Occipital lobe (tissue), 3 donors: ENCODE measurements at places on chromosomes 12 and 14. TPM values are rescaled to one million over a fixed set of nuclear protein-coding genes. Genes with fewer than 3 reads are reported as not detected.

DNA sequence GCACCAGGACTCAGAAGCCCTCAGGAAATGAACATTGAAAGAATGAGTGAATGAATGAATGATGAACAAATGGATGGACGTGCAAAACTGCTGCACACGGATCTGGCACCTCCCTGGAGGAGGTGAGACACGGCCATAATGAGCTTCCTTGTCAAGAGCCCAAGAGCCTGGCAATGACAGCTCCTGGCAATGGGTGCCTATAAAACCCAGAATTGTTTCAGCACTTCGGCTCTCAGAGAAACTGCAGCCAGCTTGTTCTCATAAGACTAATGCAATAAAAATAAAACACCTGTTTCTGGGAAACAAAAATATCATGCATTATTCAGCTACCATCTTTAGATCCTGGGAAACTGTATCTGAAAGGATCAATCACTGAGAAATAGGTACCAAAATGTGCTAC, 200.5 kb upstream of the SFSWAP start:
- DNase-seq, result no peak

DNA sequence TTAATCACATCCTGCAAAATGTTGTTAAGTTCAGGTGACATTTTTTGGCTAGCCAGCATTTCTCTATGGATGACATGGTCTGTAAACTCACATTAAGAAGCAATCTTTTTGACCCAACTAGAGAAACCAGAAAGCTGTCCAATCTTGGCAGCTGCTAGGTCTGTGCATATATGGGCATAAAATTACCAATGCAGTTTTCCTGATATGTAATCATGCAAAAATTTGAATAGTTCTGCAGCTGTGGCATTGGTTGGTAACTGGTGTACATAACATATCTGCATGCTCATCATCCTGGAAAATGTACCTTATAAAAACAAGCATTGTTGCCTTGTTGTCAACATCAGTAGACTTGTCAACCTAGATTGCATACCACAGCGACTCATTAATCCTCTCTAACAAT, 620.0 kb upstream of the LRFN5 start:
- DNase-seq, result no peak

GRCh38 chr14:70029296-70030132, 150.3 kb downstream of the SMOC1 start:
- no peak for DNase-seq

- DNase-seq, result no peak
Observed at GRCh38 chr12:109881752-109882151, 1.4 kb upstream of the GLTP start.

- no peak for DNase-seq
Observed at GRCh38 chr12:130438711-130439110, 101.0 kb downstream of the PIWIL1 start.

DNA sequence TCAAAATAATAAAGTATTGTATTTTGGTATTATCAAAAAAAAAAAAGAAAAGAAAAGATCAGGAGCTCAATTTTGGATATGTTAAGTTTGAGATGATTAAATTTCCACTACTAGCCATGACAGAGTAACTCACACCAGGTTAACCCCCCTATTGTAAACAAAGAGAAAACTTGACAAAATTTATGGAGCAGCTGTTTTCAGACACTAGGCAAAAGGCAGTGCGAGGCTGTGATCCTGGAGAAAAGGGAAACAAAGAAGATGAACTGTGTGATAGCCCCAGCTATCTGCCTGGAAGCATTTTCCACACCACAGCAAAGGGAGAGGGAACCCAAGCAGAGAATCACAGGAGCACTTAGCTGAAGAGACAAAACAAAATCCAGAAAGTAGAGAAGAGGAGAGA, 145.0 kb downstream of the KIF21A start:
- no peak for DNase-seq

- no peak for DNase-seq
Observed at GRCh38 chr12:40262657-40263056, 37.9 kb downstream of the LRRK2 start.

Gene ZNF705A
- not detected for total RNA-seq

Gene GZMH
- total RNA-seq, result not detected

DNA sequence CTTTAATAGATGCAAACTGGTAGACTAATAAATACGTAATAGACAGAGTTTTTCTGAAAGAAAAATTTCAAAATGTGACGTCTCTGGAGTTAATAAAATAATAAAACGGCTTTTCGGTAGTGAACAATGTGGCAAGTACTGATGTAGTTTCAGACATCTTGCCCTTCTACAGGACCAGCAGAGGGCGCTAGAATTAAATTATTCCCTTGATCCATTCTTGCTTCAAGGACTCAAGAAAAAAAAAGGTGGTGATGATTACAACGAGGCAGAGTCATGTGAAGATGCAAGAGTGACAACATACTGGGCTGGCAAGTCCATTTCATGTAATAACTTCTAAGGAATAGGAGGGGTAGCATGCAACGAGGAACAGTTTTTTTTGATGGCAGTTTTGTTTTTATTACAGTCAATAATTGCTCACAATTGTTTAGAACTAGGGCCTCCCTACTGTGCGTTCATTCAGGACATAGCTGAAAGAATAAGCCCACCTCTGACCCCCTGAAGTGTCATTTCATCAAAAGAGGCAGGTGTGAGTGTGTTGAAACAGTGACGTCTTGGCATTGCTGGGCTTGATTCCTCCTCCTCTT, 101.0 kb upstream of the GZMB start:
- DNase-seq, result peak; percentile 1

GRCh38 chr14:96181186-96182056, 23.2 kb upstream of the BDKRB2 start:
- DNase-seq, result no peak

Gene HOXC10
- total RNA-seq, result not detected

DNA sequence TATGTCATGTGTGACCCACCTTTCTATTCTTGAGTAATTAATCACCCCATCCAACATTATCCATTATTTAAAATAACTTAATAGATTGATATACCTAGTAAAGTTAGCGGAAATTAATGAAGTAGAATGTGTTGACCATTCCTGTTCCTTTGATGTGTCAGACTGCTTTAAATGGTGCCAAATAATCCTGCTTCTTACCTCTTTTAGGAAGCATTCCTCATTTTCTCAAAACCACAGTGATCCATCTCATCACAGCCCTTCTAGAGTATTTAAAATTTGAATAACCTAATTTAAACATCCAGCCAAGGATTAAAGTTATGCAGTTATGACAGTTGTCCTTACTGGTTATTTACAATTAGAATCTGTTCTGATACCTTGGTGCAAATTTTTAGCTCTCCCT, 6.9 kb downstream of the MGAT4C start:
- DNase-seq, result no peak

DNA sequence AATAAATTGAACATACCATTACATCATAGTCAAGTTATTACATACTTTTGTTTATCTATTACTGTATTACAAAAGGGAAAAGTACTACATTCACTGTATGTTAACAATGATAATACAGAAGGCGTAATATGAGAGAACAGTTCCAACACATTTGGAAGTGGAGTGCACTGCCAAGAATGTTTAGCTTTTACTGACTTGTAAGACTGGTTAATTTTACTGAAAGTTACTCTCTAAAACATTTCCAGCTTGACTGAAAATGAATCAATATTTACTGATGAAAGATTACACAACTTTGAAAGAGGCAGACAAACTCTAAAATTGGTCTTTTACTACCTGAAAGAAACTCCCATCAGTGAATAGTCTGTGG, 728.5 kb downstream of the FSCB start:
- DNase-seq, result no peak

Gene GEMIN2
- total RNA-seq, result 50.4 TPM

Gene BDKRB2
- total RNA-seq, result 0.16 TPM

DNA sequence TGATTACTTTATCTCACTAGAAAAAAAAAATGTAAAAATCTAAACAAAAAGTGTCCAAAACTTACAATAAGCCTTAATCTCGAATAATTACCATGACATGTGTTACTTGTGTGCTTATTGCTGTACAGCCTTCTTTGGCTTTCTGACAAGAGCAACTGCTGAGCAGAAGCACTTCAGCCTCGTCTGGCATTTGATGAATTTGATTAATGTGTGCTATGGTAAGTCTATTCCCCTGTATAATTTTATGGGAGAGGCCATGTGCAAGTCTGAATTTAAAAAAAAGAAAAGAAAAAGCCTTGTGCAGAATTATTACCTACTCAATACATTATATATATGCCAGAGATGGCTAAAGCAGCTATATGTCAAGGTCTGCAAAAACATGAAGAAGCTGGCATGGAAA, 113.9 kb downstream of the AEBP2 start:
- no peak for DNase-seq

GRCh38 chr14:91400696-91401095, 16.9 kb downstream of the CCDC88C start:
- no peak for DNase-seq

Gene TAS2R7
- 1.1 TPM for total RNA-seq
